ENCODE measurements at places on chromosomes 7 and 10. TPM values are rescaled to one million over a fixed set of nuclear protein-coding genes. Genes with fewer than 3 reads are reported as not detected.

GRCh38 chr10:130740166-130740565, 571.4 kb downstream of the TCERG1L start:
- no peak for DNase-seq

TSC22D4 gene
- 60.9 TPM for total RNA-seq

GRCh38 chr7:102080434-102081243, 206.0 kb upstream of the SH2B2 start:
- DNase-seq: peak; percentile 82

BLVRA gene
- total RNA-seq: 22.6 TPM

- no peak for DNase-seq
These were observed 41.5 kb downstream of the MYOF start for GRCh38 chr10:93440591-93441091.

CLDN3 gene
- not detected for total RNA-seq
